ENCODE measurements at places on chromosomes 5 and 9.
A peak's percentile ranks its signal among the peaks of the same experiment; 100 is the strongest.

- no peak for DNase-seq
These were observed 13.9 kb downstream of the SLC23A1 start for GRCh38 chr5:139369181-139369580.

GRCh38 chr9:33498387-33498786 is 24.7 kb upstream of the NOL6 start:
- DNase-seq, result peak; percentile 9

DNA sequence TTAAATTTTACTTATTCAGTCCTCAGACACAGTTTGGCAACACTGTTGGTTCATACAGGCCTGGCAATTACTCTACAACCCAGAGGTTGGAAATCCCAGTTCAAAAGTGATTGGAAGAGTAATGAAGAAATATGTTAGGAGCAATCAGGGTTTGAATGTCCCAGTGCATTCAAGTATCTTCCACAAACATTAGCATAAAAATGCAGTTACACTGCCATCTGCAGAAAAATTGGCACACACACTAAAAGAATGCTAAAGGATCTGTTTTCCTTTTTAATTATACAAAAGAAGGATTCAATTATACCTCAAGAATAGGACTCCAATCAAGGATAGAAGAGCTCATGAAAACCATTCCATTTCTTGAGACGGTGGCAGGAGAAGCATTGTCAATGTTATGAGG is 130.2 kb downstream of the DNAH5 start:
- peak; percentile 35 for DNase-seq

DNA sequence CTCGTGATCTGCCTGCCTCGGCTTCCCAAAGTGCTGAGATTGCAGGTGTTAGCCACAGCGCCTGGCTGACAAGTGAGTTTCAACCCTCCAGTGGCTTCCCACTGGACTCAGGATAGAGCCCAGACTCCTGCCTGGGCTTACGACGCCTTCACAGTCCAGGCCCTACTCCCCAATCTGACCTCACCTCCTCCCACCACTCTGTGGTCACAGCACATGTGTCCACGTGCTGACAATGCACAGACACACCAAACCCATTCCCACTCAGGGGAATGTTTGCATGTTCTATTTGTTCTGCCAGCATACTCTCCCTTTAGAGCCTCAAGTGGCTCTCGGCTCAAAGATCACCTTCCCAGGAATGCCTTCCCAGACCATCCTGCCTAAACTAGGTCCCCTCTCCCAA is 31.1 kb upstream of the TRIM14 start:
- DNase-seq, result no peak

DNA sequence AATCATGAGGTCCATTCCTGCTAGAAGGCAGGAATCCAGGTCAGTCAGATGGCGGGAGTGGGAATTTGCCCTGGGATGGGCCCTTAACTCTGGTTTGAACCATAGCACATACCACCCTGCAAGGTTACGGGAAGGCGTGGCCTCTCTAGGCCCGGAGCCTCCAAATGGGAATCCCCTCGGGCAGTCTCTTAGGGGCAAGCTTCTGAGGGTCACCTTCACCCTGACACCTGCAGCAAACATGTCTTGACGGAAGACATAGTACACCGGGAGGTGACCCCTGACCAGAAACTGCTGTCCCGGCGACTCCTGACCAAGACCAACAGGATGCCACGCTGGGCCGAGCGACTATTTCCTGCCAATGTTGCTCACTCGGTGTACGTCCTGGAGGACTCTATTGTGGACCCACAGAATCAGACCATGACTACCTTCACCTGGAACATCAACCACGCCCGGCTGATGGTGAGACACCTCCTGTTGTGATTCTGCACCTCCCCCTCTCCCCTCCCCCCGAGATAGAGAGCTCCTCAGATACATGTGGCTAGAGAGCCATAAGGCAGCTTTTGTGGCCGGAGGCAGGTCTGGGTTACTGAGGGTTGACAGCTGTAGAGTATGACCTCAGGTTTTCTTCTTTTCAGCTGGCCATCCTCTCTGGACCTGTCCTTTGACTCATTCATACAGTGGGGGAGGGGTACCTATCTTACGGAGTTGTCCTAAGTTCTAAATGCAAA is 957 bp downstream of the PRELID1 start:
- DNase-seq, result no peak

Measured in NCI-H1105 treated with DMSO at 0.1 percent for 48 hours (cell line).